Hair follicle dermal papilla cell (primary cell): ENCODE measurements at places on chromosomes 5 and 9. TPM values are rescaled to one million over a fixed set of nuclear protein-coding genes. Genes with fewer than 3 reads are reported as not detected.

Gene ST8SIA4
- total RNA-seq, result 2.3 and 3.7 TPM in 2 replicates

Gene GABRB2
- under 0.01 TPM in 1 of 2 replicates, not detected in the other for total RNA-seq

Gene OR1Q1
- total RNA-seq, result 0.36 and 0.65 TPM in 2 replicates

Gene ARHGAP26
- 23.3 and 36.5 TPM in 2 replicates for total RNA-seq

Gene FXN
- total RNA-seq, result 2.8 and 3.2 TPM in 2 replicates
